Occipital lobe (tissue), 3 donors: ENCODE measurements at places on chromosomes 1 and 21.

DNA sequence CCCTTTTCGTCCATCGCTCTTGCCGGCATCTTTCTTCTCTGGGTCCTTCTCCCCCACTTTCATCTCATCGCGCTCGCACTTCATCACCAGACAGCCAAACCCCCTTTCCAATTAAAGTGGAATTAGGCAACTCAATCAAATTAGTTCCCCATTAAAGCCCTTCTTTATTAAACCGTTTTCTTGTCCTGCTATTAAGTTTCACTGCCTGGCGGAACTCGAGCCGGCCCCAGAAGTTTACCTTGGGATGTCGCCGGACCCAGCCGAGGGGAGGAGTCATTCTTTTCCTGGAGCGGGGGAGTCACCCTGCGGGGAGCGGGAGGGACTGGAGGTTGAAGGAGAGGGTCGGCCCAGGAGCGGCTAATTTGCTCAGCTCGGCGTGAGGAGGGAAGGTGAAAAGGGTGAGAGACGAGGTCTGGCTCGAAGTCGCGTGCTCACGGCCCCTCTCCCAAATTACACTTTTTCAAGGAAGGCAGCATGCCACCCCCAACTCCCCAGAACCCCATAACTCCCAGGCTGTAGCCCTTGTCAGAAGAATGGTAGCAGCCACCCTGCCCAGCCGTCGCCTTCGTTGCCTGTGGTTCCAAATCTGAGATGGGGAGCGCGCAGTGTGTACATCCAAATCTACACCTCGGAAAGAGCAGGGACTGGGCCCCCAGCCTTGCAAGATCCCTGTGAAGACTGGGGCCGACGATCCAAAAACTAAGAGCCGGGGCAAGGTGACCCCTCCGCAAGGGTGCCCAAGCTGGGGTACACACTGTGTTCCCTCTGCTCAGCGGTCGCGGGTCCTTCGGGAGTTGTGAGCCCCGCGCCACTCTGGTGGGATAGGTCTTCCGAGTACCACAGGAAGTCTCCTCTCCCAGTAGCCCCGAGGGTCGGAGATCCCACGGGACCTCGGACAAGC is 6.4 kb downstream of the DMRTA2 start:
- DNase-seq: no peak

- DNase-seq: no peak
Observed at GRCh38 chr1:8371372-8371991, 53.6 kb downstream of the SLC45A1 start.

GRCh38 chr1:41802532-41803501 is 115.9 kb downstream of the HIVEP3 start:
- no peak for DNase-seq

DNA sequence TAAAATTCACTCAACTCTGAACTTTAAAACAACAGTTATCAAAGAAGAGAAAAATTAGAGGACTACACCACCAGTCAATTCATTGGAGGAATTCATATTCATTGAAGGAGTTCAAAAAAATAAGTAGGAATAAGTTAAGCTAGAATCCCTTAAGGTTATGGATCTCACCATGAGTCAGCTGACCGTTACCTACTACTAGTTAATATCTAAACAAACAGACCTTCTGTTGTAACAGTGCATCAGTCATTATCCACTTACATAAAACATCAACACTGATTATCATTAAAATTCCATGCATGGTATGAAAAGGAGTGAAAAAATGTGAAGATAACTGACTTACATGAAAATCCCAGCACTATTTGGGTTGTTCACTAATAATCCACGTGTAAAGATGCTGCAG is 44.9 kb downstream of the FOXJ3 start:
- no peak for DNase-seq

DNA sequence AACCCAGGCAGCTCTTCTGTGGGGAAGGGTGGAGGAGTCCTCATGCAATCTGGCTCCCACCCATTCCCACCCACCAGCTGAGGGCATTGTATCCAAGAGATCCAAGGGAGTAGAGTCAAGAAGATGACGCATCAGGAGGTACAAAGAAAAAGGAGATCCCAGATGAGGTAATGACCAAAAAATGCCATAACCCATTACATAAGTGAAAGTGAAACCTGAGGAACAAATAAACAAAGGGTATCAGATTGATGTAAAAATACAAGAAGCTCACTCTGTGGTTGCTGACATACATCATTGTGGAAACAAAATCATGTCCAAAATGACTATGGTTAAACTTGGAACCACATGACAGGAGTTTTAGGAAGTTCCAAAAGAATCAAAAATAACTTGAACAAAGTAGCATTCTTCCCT is 42.5 kb downstream of the CCN1 start:
- DNase-seq: no peak

- no peak for DNase-seq
Observed at GRCh38 chr1:56647106-56647505, 2.0 kb downstream of the PRKAA2 start.

GRCh38 chr1:116514708-116515525 is 55.9 kb downstream of the CD58 start:
- DNase-seq: no peak

GRCh38 chr21:44793592-44794374 is 7.8 kb downstream of the UBE2G2 start:
- no peak for DNase-seq

- no peak for DNase-seq
Observed at GRCh38 chr1:28807986-28808385, 4.0 kb upstream of the OPRD1 start.
